ENCODE measurements at places on chromosomes 12 and 14.
A peak's percentile ranks its signal among the peaks of the same experiment; 100 is the strongest.

GRCh38 chr12:84648425-84648824 is 264.2 kb downstream of the SLC6A15 start:
- no peak for DNase-seq

- DNase-seq = peak; percentile 9
Observed at GRCh38 chr12:107818984-107819383, 44.5 kb downstream of the ASCL4 start.

DNA sequence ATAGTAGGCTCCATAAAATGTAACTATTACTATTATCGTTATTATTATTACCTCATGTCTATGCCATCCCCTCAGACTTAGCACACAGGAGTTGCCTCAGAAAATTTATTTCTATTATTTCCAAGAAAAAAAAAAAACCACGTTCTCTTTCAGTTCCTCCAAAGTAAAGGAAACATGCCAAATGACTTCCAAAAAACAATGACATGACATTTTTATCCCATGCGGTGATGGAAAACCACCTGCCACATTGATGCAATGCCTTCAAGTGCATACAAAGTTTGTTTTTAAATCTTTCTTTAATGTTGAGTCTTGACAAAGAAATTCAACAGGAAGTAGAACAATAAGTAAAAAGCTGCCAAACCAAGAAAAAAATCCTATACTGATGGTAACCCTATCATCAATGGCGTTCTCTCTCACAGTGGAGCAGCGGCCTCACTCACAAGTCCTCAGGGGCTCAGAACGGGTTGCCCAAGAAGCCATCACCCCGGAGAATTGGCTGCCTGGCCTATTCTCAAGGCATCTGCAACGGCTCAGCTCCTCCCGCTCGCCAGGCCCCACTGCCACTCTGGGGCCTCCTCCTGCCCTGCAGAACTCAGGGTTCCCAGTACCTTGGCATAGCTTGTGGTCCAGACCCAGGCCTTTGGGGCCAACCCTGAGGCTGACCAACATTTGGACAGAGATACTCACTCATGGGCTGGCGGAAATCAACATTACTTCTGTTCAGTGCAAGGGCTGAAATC is 51.9 kb downstream of the SERPINA3 start:
- DNase-seq = no peak

DNA sequence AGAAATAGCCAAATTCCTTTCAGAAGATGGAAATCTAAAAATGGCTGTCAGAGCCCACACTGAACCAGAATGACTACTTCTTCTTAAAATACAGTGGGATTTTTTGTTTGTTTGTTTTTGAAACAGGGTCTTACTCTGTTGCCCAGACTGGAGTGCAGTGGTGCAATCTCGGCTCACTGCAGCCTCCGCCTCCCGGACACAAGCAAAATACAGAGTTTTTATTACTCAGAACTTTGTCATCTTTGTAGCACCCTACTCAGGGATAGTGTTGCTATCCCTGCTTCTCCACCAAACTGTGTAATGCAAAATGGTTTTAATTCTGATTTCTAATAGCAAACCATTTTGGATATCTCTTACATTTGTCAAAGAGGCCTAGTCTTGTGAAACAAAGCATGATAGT is 16.4 kb downstream of the ZNF410 start:
- no peak for DNase-seq

GRCh38 chr12:45254254-45254653 is 38.4 kb downstream of the ANO6 start:
- no peak for DNase-seq

- DNase-seq = no peak
Observed at GRCh38 chr14:89255012-89255411, 162.0 kb downstream of the FOXN3 start.

GRCh38 chr12:50961708-50962107 is 9.4 kb downstream of the HIGD1C start:
- DNase-seq = no peak

DNA sequence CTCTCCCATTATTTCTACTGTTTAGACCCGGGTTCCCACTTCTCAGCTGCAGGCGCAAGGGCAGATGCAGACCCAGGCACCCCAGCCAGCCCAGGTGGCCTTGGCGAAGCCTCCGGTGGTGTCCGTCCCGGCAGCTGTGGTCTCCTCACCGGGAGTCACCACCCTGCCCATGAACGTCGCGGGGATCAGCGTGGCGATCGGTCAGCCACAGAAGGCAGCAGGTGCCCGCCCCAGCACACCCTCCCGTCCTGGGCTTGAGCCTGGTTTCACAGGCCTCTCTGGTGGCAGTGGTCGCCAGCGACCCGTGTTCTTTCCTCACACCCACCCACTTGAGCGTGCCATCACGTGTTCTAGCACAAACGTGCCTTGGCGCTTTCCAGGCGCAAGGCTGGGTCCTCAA is 77.4 kb downstream of the DDX51 start:
- no peak for DNase-seq

GRCh38 chr12:6326316-6327228 is 15.3 kb downstream of the TNFRSF1A start:
- DNase-seq = no peak

GRCh38 chr12:49534731-49535278 is 4.0 kb upstream of the KCNH3 start:
- no peak for DNase-seq

DNA sequence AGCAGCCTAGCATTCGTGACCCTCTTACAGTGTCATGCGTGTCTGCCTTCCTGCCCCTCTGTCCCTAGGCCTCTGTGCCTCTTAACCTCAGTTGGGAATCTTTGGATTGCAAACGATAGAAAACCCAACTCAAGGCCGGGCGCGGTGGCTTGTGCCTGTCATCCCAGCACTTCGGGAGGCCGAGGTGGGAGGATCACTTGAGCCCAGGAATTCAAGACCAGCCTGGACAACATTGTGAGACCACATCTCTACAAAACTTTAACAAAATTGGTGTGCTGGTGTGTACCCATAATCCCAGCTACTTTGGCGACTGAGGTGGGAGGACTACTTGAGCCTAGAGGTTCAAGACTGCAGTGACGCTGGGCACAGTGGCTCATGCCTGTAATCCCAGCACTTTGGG is 36.7 kb downstream of the TMEM120B start:
- no peak for DNase-seq

DNA sequence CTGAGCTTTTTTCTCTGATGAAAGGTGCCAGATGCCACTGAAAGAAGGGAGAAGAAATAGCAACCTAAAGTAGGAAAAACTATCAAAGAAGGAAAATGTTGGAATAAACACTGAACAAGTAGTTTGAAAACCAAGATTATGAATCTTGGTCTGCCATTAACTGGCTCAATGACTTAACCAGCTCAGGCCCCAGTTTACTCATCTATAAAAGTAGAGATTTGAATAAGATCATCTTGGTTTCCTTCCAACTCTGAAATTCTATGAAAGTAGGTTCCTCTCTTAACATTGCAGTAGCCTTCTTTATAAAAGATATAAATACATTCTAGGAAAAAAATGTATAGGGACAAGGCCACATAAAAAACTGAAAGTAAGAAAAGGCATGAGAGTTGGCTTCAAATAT is 16.1 kb upstream of the CCND2 start:
- DNase-seq = no peak

DNA sequence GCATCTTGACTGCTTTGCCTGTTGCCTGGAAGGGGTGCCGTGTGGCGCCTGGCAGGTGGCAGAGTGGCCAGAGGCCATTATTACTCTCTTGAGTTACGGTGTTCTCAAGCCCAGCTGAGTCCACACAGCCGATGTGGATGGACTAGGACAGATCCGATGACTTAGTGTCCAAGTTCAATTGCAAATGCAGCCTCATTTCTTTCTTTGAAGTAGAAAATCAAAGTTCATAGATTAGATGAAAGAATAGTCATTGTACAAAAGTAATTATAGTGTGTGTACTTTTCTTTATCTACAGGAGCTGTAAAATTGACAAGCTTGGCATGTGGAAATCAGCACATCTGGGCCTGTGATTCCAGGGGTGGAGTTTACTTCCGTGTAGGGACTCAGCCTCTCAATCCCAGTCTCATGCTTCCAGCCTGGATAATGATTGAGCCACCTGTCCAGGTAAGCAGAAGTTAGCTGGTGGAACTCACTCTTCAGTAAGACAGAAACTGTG is 44.7 kb downstream of the ANKRD9 start:
- DNase-seq = no peak

- DNase-seq = no peak
Observed at GRCh38 chr12:130216031-130216430, 53.8 kb downstream of the FZD10 start.

- DNase-seq = peak; percentile 20
Observed at GRCh38 chr12:124162151-124163110, 132.5 kb upstream of the RFLNA start.

DNA sequence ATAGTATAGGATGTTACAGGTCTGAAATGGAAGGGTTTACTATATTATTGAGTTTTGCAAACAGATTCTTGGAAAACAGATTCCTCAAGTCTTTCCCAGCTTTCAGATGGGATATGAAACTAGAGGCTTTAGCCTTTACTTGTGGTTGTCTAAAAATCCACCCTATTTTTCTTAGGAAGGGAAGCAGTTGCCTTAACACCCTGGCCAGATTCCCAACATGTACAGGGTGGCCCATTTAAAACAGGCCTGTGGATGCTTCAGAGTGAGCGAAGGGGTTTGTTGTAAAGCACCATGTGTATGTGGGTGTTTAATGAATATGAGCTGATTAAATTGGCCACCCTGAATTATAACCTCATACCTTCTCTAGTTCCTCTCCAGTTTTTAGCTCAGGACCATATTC is 415.9 kb downstream of the ZFP36L1 start:
- no peak for DNase-seq

DNA sequence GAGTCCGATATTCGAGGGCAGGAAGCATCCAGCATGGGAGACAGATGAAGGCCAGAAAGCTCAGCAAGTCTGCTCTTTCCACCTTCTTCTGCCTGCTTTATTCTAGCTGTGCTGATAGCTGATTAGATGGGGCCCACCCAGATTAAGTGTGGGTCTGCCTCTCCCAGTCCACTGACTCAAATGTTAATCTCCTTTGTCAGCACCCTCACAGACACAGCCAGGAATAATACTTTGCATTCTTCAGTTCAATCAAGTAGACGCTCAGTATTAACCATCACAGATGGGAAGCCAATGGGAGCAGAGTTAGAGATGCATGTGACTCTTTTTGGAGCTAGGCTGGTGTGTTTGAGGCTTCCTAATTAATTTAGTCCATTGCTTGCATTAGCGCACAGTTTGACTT is 17.0 kb downstream of the C12orf75 start:
- DNase-seq = no peak

DNA sequence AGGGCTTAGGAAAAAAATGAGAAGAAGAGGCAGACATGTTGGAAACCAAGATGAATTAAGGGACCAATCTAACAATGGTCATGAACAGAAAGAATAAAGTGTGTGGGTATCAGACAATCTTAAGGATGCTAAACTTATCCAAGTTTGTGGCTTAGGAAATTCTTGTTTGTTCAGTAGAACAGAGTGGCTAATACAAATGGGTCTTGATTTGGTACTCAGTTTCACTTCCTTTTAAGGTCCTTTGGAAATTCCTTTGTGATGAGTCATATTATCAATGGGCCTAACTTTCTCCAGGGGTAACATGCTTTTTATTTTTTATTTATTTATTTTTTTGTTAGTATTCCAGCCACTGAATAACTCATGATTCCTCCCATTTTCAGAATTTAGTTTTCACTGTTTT is 1154.7 kb upstream of the FLRT2 start:
- no peak for DNase-seq

GRCh38 chr12:14216405-14217294 is 148.8 kb upstream of the ATF7IP start:
- no peak for DNase-seq

DNA sequence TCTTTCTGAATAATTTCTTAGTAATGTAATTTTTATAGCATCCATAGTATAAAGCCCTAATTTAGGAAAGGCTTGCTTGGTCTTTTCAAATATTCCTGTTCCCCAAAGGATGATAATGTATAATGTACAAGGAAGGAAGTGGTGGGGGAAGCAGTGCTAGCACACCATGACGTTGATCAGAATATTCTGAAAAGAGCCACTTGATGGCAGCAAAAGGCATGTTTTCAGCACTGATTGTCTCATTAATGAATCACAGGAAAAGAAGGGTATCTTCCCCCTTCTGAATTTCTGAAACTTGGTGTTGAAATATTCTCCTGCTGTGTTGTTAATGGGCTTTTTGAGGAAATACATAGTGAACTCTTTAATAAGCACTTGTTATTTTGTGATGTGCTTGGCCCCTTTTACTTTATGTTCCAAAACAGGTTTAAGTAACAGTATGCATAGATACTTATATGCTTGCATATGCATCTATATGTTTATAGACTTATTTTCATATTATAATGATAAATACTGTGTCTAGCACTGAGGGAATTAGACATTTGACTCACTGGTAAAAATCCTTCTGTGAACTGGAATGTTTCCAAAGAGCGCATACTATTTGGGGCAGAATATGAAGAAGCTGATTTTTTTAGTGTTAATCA is 122.0 kb downstream of the TMEM117 start:
- peak; percentile 66 for DNase-seq

DNA sequence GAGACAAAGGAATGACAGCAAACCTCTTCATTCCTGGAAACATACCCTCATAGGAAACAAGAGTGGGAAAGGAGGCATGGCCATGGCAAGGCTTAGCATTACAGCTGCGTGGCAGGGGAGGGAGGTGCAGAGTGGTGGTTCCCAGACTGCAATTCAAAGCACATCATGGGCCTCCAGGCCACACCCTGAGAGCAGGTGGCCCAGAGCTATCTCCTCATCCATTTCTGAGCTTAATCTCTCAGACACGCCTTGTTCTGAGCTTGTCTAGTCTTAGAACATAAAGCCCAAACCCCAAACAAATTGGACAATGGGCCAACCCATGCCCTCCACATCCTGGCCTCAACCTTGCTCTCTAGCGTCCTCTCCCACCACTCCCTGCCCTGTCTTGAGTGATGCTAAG is 5.9 kb upstream of the KRT3 start:
- no peak for DNase-seq

DNA sequence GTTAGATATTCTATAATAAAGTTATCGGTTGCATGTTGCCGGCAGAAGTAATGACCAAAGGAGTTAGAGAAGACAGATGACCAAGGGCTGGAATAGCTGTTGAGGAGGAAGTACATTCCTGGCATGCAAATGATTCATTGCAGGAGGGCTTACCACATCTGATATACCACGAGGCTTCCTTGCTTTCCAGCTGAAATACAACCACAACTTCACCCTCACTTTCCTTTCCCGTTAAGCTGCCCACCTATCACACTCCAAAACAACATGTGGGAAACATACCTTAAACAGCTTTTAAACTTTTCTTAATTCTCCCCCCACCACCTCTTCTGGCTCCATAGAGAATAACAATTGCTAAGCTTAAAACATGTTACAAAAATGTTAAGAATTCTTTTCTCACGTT is 594.1 kb downstream of the NRXN3 start:
- DNase-seq = peak; percentile 33

- peak; percentile 23 for DNase-seq
Observed at GRCh38 chr12:15982471-15982870, 71.3 kb downstream of the DERA start.
